GM03348 (cell line): ENCODE measurements at places on chromosomes 5 and 9.

DNA sequence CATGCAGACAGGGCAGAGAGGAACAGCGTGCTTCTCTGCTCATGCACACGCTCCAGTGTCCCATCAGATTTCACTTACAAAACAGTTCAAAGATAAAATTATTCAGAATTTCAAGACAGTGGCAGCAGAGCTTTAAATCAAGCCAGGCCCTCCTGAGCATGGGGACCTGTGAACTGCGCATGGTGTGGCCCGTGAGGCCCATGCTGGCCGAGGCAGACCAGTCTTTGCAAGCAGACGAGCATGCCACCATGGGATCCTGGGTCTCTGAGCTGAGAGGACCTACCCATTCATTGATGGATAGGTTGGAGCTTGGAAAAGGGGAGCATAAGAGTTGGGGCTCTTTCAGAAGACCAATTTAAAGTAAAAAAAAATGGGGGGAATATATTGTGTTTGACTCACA is 35.0 kb upstream of the SAP30L start:
- DNase-seq = no peak

DNA sequence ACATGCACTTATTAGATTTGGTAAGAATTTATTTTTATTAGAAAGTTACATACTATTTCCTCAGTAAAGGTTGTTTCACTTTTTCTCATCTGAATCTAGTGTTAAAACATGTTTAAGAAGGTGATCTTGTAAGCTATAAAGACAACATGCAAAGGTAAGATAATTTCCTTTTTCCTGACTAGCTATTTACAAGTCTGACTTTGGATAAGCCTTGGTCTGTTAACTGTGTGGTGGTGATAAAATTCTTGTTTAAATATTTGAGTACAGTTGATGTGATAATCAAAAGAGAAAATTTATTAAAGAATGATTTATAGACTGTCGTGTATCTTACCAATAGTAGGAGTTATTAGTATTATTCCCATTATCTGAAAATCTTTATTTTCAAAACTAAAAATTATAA is 36.9 kb upstream of the GPR21 start:
- no peak for DNase-seq

DNA sequence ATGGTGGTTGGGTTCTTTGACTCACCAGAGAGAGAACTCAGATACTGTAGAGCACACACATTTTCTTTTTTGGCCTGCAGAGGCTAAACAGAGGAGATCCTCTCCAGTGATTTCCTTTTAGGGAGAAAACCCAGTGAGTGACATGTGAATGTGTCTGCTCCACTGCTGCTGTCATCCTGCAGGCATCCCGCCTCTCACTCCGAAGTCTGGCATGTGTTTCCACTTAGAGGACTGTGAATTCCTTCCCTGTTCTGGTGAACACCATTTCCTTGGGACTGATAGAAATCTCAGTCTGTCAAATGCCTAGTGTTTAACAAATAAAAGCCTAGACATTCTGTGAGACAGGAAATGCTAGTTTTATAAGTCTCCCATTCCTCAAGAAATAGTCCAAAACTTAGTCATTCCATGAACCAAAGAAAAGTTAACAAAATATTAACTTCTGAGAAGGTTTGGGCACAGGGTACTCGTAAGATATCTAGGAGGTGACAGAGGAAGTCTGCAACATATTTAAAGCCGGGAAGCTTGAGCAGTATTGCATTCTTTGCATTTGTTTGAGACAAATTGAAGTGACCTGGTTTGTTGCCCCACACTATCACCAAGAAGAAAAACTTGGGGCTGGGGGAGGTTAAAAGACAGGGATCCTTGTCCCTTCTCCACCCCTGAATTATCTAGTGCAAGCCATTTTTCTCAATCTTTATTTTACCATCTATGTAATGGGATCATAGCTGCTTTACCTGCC is 74.9 kb upstream of the NIPAL4 start:
- peak; percentile 89 for DNase-seq

GRCh38 chr9:100472788-100473275 is at the start of gene TMEFF1:
Gene TMEFF1, plus strand, starts transcription at chr9:100473149. Its CDS starts 396 bp downstream, at chr9:100473545.
- peak; percentile 91 for DNase-seq

GRCh38 chr5:139671096-139671841 is 23.1 kb downstream of the CXXC5 start:
- no peak for DNase-seq

- no peak for DNase-seq
Observed at GRCh38 chr5:127024821-127025220, 5.5 kb downstream of the MARCHF3 start.
